ENCODE measurements at places on chromosomes 6 and 20.
A peak's percentile ranks its signal among the peaks of the same experiment; 100 is the strongest.

GRCh38 chr20:1696521-1697209 lies 39.1 kb upstream of the SIRPG start:
- DNase-seq: peak; percentile 38

DNA sequence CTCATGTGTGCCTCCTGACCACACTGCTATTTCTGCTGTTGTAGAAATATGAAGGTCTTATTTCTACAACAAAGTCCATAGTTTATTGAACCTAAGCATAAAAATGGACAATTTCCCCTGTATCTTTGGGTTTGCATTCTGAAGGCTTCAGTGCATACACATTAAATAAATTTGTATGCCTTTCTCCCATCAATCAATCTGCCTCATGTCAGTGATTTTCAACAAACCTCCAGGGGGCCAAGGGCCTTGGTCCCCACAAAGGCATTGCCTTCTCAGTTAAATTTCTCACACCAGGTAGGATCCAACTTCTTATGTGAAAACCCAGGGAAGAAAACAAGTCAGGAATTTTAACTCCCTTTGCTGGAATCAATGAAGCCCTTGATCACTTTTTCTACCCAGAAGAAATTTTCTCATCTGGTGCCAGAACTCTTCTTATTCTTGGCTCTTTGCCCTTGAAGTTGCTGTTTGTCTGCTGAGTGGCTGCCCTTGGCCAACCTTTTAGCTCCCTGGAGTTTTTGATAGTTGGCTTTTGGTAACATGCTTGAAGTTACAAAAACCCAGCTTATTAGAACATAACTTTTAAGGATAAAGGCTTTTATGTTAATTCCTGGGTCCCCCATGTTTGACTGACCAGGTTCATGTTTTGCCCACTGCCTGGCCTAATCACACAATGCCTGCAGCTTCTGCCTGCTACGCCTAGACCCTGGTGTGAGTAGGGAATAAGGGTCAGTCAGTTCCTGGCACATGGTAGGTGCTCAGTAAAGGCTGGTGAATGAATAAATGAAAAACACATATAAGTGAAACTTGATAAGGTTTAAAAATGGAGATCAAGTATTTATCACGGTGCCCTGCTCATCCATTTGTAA lies 37.0 kb downstream of the SHLD1 start:
- no peak for DNase-seq

DNA sequence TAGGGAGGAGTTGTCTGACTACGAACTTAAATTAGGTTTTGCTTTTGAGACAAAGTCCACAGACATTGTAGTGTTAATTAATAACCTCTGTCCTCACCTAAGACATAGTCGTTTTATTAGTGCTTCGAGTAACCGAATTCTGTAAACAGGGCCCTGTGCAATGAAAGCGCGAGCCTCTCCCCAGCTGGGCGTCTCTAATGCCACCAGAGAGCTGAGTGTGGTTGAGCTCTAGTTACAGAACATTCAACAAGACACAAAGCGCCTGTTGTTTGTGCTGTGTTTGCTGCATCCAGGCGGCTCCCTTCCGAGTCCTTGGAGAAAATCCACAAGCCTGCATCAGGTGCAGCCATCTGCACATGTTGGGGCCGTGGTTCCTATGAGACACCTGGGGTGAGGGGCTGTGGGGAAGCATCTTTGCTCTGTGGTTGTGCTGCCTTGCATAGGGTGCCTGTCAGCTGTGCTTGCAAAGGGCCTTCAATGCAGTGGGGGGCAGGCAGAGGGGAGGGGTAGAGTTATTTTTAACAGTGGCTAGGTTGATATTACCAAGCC lies 63.9 kb downstream of the CD164 start:
- no peak for DNase-seq

DNA sequence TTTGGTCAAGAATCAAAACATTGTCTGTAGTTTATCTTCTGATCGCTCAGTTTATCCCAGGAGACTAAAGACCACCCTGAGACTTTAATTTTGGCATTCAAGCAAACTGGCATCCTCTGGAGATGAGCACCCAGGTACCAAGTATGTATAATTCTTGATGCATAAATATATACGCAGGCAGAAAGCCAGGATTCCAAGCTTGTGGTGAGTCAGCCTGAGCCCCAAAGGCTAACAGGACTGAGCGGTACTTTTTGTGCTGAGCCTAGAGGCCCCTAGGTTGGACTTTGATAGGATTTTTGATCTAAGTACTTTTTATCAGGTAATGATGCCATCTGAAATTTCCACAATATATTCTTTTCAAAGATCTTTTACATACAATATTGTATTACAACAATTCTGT lies 301.3 kb downstream of the TFAP2B start:
- no peak for DNase-seq

- DNase-seq: no peak
These were observed 107.8 kb downstream of the FBXO5 start for GRCh38 chr6:152874846-152875568.

DNA sequence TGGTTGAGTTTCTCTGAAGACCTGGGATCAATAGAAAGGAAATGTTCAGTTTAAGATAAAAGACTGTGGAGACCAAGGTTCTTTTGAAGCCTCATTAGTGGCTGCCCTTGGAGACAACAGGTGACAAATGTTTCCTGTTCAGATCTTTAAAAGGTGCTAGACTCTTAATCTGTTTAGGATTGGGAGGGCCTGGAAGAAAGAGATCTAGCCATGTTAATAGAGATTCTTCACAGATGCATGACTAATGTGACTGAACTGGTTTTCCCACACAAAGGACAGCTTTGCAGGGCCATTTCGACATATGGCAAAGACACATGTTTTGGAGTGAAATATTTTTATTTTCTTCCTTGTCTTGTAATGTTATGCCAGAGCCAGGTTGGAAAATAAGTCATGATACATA lies 82.2 kb downstream of the WDR27 start:
- no peak for DNase-seq

- DNase-seq: peak; percentile 19
These were observed 29.4 kb downstream of the SDCBP2 start for GRCh38 chr20:1299522-1299921.

DNA sequence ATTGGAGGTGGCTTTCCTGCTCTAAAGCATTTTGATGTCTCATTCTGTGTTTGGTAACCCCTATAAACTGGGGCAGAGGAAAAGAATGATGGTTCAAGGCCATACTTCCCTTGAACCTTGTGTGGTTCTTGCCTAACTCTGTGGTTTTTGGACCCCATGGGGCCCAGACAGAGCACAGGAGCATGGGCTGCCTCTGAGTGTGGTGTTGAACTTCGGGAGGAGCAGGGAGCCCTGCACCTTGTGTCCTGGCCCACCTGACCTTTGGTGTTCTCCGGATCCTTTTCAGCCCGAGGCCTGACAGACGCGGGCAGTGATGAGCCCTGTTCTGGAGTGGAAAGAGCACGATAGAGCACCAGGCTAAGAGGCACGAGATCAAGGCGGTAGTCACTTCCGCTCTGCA lies 18.8 kb downstream of the TMEM74B start:
- no peak for DNase-seq

DNA sequence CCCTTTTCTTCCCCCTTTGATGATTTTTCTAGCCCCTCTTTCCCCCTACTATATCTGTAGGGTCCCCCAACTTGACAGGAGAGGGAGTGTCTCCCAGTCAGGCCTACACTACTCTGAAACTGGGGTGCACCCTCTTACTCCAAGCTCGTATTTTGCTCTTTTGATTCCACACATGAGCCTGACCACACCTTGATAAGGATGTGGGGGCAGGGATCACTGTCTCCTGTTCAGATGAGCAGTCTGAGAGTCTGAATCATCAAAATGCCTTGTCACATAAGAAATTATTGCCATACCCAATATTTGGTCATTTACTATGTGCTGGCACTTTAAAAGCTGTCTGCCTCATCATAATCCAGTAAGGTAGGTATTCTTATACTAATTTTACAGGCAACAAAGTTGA lies 15.9 kb downstream of the PNPLA1 start:
- DNase-seq: no peak

GRCh38 chr20:35616465-35617396 lies 1.1 kb downstream of the SPAG4 start:
- DNase-seq: peak; percentile 28

DNA sequence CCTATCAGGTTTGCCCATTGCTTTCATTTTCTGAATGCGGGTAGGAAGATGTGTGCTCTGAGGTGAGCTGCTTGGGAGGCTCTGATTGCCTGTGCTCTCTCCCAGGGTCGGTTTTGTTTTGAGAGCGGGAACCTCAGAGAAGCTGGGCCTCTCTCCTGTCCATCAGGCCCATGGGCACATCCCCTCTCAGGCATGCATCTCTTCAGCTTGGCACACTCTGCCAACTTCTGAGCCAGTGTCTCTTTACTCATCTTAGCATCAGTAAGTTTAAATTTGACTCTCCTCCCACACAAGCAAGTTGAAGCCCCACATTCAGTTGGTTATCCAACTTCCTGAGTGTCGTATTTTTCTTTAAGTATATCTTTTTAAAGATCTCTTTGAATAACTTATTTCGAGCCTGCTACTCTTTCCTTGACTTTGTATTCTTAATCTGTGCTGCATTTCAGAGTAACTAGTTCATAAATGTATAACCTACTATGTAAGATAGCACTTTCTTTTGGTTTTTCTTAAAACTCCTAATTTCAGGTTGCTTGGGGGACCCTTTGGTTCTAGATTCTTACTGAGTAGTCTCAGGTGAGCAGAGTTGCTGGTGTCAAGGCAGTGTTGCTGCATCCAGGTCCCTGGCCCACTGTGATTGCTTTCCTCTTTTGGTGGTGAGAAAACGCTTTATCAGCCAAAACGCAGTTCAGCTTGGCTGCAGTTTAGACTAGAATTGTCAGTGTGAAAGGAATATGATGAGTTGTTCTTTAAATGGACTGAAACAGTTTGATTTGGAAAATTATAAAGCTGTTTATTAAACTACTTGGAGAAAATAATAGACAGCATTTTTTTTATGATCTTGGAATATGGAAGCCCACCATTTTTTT lies 54.8 kb downstream of the SNX9 start:
- no peak for DNase-seq

DNA sequence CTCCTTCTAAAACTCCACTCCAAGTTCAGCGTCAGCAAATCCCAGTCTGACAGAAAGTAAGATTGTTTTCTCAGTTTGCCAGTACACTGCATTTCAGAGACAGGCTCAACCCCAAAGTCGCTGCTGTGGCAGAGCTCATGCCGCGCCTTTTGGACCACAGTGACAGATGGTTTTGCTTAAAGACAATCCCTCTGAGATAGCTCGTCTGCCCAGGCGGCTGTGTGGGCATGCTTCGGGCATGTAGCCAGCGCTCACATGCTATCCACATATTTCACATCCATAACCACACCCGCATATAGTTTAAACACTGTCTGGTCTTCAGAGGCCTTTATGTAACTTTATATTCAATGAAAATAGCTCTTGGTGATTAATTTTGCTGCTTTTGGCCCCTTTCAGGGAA lies 14.7 kb upstream of the PXDC1 start:
- DNase-seq: no peak

DNA sequence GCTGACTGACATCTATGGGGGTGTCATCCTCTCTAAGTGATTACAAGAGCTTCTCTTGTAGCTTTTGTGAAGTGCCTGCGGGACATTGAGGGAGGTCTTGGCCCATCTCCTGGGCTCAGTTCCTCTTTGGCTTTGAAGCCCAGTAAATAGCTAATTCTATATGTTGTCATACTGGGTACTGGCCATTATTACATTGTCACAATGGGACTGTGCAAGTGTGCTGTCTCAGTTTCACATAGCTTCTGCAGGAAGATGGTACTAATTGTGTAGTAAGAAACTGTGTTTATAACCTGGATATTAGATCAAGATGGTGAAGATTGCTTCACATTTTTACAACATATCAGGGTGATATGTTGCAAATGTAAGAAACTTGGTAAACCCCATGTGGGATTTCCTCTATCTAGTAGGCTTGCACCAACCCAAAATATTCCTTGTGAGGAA lies 19.9 kb downstream of the SPINT3 start:
- DNase-seq: no peak

DNA sequence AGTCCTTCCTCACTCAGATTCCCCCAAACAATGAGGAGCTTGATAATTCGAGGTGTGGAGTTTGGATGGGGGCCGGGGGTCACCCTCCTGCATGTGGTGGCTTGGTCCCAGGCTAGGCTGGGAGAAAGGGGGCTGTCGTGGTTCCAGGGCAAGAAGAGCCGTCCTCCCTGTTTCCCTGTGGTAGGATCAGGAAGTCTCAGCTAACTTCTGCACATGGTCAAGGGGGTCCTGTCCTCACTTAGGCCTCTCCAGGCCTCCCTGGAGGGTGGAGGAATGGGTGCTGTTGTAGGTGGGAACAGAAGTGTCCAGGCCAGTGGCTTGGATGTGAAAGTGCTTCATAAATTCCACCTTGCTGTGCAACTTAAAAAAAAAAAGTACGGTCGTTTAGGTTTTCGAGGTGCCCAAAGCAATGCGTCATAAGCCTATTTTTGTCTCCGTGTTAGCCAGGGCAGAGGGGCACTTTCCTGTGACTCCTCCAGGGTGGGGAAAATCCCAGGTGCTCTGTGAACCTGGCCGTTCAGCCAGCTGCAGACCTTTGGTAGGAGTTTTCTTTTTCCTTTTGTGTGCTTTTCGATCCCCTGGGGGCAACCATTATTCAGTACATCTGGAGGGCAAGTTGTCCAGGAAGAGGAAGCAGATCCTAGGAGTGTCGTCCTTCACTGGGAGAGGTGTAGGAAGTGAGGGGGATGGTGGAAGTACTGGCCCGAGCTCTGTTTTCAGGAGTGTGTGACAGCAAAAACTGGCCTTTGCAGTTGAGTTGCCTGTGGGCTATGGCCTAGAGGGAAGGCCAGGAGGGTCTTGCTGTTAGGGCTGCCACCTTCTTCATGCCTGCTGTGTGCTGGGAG lies 9.6 kb downstream of the IGF2R start:
- peak; percentile 60 for DNase-seq
